EL (cell line): ENCODE measurements at places on chromosomes 1 and 21.

DNA sequence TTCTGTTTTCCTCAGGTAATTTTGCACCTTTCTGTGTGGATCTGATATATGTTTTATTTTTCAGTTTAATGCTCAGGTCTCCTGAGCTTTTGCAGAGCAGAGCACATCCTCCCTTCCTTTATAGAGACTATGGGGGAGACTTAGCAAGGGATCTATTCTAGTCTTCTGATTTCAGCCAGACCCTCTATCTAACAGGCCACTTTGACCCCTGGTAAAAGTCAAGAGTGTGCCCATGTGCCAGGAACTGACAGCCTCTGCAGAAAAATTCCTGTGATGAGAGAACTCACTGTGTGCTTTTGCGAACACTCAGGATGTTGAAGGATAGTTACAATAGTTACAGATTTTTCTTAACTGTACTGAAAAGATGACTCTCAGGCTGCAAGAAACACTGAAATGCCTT, 123.3 kb downstream of the NOS1AP start:
- no peak for DNase-seq

GRCh38 chr1:85681087-85681486, 27.1 kb downstream of the ZNHIT6 start:
- DNase-seq = no peak

GRCh38 chr1:203754455-203754864, 10.5 kb upstream of the LAX1 start:
- no peak for DNase-seq

- peak; percentile 64 for DNase-seq
These were observed 545 bp downstream of the PATJ start for GRCh38 chr1:61742620-61743430.

GRCh38 chr1:203327684-203328457, 22.6 kb downstream of the BTG2 start:
- DNase-seq = peak; percentile 70

DNA sequence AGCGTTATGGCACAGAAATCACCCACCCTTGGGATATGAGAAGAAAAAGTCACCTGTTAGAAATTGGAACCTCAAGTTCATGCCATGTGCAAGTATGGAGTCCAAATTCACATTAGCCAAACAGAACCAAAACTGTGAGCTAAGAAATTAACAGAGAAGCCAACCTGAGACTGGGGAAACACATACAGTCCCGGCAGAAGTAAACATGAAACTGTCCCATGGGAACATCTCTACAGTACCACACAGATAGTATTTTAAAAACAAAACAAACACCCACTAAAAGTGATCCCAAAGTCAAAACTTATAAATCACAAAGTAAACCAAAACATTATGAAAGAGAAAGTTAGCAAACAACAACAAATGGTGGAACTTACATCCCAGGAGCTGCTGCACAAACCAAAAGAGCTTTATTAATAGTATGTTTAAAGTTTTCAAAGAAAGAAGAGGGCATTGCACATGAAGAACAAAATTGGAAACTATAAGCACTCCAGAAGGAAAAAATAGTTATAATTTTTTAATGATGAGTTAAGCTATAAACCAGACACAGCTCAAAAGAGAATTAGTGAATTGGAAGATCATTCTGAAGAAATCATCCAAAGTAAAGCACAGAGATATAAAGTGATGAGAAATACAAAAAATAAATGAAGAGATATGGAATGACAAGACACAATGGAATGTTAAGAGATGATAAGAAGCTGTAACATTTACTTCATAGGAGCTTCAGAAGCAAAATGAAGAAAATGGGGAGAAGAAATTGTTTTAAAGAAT, 83.5 kb upstream of the COA6 start:
- no peak for DNase-seq

DNA sequence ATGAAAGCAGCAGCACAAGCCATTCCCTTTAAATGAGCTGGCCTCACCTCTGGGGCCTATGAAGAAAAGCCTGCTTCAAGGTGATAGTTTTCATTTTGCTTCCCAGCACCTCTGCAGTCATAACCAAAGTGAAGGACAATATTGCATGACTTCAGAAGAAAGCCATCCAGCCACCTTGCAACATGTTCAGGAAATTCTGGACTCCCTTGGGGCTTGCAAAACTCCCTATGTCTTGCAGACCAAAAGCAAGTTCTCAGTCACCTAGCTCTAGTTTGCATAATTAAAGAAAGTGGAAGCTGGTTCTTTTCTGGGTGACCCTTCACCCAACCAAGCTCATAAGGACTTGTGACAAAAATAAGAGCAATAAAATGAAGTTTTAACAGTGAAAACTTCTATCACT, 87.6 kb downstream of the GFI1 start:
- no peak for DNase-seq

- DNase-seq = peak; percentile 89
These were observed 2.5 kb upstream of the MEF2D start for GRCh38 chr1:156502894-156503697.

DNA sequence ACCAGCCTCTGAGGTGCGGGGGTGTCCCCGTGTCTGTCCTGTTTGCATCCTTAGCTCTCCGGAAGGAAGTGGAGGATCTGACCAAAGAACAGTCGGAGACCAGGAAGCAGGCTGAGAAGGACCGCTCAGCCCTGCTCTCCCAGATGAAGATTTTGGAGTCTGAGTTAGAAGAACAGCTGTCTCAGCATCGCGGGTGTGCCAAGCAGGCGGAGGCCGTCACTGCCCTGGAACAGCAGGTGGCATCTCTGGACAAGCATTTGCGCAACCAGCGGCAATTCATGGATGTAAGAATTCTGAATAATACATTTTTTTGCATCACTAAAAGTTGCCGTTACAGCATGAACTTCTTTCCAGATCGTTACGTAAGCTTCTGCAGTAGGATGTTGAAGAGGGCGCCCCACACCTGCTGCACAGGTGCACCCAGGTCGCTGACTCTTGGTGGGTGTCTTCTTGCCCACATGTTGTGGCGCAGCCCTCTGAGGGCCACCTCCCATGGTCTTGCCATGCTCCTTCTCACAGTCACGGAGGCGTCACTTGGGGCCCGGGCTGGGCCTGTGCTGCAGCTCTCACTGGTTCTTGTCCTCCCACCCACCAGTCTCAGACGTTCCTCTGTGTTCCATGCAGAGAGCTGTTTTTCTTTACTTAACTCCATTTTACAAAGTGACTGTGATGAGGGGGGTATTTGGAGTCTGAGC, 61.3 kb upstream of the DIP2A start:
- DNase-seq = no peak

- no peak for DNase-seq
These were observed 10.2 kb downstream of the TLCD4 start for GRCh38 chr1:95127380-95127779.

DNA sequence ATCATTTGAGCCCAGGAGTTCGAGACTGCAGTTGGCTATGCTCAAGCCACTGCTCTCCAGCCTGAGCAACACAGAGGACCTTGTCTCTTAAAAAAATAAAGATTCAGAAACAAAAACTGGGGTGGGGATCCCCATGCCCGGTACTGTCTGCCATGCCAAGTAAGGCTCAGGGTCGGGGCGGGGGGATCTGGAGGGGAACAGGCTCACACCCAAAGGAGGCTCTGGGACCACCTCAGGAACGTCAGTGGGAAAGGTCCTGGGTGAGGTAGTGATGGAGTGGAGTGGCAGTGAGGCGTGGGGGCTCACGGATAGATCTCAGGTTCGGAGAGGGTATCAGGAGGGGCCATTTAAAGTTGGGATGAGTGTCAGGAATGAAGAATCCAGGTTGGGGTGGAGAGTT, 765 bp upstream of the S100A4 start:
- DNase-seq = no peak

GRCh38 chr1:113947388-113948107, 18.4 kb downstream of the HIPK1 start:
- DNase-seq = no peak

- no peak for DNase-seq
These were observed 98.0 kb upstream of the DEPDC1 start for GRCh38 chr1:68594851-68595250.

DNA sequence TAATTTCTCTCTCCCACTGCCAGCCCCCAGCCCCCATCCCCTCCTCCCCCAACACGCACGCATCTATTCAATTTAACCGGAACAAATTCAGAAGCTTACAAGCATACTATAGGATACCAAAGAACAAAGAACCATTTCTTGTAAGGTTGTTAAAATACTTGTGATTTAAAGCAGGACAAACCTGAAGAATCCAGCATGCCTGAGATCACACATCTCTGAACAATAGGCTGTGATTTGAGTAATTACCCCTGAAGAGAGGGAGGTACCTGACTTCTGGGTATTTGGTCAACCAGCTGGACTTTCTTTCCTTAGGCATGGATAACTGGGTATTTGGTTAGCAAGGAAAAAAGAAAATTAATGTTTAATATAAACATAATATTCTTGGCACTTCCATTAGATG, 105.1 kb downstream of the NMNAT2 start:
- no peak for DNase-seq

GRCh38 chr21:15343066-15343465, 278.3 kb upstream of the NRIP1 start:
- DNase-seq = no peak

- DNase-seq = no peak
These were observed 4.4 kb downstream of the KCNN3 start for GRCh38 chr1:154865442-154866256.

DNA sequence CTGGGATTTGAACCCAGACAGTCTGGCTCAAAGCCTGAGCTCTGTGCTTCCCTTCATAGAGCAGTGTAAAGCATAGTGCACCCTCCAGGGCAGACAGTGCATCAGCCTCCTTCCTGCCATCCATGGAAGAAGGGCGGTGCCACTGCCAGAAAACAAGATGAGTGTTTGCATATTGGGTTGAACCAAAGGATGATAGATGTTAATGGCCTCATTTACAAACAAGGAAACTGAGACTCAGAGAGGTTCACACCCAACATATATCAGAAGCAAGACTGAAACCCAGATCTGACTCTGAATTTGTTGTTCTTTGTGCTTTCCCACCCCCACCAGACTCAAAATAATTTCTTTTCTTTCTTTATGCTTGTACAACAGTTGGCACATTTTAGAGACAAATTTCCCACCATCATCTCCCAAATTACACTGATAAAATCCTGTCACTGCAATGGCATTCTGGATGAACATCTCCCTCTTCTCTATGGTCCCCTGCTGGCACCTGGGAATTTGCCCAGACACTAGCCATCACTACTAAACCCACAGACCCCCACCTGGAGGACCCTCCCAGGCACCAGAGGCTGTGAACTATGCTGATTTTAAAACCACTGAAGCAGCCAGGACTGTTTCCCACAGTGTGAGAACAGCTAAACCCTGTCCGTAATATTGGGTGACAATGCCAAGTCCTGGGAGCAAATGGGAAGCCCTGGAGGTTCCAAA, 45.4 kb upstream of the MPZL1 start:
- no peak for DNase-seq

DNA sequence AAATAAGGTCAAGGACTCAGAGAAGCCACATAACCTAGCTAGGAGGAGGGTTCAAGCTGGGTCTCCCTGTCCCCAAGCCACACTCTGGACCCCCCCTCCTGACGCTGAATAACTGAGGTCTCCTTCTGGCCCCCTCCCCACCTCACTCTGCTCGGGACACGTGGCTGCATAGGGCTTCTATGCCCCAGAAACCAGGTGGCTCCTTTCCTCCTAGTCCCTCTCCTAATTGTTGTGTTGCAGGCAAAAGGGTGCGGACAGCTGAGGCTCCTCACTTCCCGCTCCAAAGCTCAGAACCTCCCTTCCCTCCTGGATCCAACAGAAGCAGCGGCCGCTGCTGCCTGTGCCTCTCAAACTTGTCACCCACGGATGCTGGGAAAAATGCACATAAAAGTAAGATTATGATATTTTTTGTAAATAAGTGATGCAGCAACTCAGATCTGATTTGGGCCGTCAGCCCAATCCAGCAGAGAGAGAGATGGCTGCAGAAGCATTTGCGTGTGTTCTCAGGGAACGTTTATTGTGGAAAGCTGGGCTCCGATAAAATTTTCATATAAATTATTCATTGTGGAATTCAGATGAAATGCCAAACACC, 40.8 kb upstream of the C1orf174 start:
- DNase-seq = no peak

DNA sequence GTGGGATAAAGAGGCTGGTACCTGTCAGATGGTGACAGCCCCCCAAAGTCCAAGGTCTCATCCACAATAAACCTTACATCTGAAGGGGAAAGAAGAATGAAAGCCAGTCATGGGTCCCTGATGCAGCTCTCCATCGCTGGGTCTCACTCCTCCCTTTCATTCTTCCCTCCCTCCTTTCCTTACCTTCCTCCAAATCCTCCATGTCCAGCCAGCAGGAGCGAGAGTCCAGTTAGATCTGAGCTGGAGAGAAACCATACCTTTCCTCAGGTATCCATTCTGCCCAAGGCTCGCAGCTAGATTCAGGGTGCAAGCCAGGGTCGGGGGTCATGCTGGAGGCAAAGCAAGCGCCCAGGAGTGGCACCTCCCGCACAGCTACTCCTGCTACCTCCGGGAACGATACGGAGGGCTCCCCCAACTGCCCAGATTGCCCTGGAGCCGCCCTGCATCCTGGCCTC, 421 bp downstream of the PSRC1 start:
- DNase-seq = no peak

DNA sequence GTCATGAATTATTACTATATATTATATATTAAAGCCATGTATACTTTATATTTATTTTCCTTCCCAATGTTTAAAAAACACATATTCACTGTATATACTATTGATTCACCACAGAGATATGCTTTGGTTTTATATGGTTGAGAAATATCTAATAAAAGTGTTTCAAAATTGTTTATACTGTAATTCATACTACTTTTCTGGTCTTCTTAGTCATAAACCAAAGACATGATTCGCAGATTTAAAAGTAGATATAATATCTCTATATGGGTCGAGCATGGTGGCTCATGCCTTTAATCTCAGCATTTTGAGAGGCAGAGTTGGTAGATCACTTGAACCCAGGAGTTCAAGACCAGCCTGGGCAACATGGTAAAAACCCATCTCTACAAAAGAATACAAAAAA, 738.4 kb downstream of the USP25 start:
- peak; percentile 25 for DNase-seq
